ENCODE measurements at places on chromosomes 5 and 9.

GRCh38 chr5:19285286-19285685, 702.7 kb downstream of the CDH18 start:
- no peak for DNase-seq

DNA sequence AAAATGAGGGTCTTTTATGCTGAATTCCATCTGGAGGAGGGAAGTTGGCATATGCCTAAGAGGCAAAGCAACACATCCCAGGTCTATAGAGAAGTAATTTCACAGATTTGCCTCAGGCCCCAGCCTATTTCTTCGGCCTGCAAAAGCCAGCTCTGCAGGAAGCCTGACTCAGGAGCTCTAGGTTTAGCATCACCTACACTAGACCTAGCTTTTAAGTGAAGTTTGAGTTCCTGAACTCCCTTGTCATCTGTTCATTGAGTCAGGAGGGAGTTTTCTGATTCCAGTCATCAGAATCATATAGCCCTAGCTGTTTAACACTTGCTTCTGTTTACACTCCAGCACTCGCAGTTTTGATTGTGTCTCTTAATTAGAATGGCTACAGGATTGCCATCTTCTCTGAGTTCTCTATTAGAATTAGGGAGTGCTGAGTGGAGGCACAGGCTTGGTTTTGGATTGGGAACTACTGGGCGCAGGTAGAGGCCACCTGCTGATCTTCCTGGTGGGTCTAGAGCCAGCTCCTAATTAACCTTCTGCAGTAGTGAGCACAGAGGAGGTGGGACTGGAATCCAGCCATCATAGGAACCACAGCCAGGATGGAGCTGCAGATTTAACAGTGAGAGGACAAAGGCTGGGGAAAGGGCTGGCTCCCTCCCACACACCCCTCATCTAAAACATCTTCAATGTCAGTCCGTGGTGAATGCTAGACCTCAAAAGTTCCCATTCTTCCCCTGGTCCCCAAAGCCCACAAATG, 179.5 kb downstream of the TRIO start:
- DNase-seq, result no peak

- no peak for DNase-seq
Observed at GRCh38 chr9:21751998-21752397, 50.4 kb upstream of the MTAP start.

DNA sequence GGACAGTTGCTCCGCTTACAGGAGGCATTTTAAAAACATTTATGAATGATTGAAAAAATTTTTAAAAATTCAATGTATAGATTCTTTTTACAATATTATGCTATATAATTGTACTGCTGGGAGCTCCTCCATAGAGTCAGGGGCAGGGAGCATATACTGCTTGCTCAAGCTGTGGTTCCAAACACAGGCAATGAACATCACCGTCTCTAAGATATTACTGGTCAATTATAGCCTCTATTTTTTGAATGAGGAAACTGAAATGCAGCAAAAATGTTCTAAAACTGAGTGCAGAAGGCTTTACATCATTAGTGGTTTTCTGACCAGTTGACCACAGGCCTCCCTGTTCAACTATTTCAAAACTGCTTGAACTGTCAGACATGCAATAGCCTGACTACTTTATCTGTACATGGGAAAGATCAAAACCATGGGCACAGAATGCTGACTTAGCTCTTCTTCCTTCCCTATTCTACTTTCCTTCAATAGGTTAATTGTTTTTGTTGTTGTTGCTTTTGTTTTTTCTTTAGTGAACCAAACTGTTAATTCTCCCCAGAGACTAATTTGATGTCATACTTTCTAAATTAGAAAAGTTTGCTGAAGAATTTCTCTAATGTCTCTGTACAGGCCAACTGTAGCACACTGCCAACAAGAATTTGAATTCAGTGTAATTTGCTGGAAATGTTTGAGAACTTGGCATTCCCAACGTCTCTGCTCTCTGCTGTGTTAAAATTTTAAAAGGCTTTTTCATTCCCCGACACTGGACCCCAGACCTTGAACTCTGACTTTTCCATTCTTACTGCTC, 107.6 kb upstream of the MPDZ start:
- DNase-seq, result no peak

DNA sequence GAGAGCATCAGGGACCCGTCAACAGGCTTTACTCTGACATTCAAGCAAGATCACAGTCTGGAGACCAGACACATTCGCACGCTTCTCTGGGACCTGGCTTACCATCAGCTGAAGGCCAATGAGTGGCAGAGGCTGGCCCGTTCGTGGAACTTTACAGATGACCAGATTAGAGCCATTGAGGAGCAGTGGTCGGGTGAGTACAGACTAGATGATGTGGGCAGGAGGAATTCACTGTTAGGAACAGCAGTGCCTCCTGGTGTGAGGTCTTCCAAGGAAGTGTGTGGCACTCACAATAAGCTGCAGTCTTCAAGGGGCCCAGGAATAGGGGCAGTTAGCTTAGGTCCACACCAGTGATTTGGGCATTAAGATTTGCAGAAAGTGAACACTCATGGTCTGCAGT, 50.4 kb downstream of the POC5 start:
- DNase-seq, result no peak

DNA sequence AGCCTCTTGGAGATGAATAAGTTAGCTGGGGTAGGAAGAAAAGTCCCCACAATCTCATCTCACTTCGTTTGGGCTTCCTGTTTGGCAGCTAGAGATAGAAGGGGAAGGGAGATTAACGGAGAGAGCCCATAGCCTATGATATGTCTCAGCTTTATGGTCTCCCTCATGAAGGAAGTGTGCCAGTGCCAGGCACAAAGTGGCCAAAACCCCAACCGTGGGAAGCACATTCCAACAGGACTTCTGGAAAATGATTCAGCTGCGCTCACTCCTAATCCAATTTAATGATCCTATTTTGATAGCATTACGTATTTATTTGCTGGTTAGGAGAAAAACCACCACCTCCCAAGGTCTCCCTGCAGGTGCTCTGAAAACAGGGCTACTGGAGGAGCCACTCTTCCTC, 303.1 kb upstream of the CLINT1 start:
- no peak for DNase-seq

- DNase-seq, result no peak
Observed at GRCh38 chr5:173015598-173016455, 32.3 kb downstream of the ATP6V0E1 start.

GRCh38 chr5:120446901-120447300, 17.2 kb upstream of the PRR16 start:
- DNase-seq, result no peak

- no peak for DNase-seq
Observed at GRCh38 chr9:130208600-130209347, 36.6 kb downstream of the NCS1 start.

DNA sequence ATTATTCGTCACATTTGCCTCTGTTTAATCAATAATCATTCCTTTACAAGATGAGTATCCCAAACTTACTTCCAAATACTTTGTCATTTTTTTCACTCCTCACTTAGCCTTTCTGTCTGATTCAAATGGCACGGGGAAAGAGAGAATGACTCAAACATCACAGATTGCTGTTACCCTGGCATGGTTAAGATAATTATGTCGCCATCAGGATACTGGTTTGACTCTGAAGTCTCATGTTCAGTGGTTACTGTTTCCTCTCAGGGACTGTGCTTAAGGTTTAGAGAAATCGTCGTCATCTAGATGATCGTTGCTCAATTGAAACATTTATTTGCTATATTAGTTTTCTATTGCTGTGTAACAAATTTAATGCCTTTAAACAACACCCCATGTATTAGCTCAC, 45.2 kb upstream of the RAD23B start:
- DNase-seq, result no peak

- DNase-seq, result no peak
Observed at GRCh38 chr9:76932757-76933156, 26.8 kb upstream of the PRUNE2 start.

- no peak for DNase-seq
Observed at GRCh38 chr5:91164424-91164823, 218.7 kb downstream of the ARRDC3 start.

All from activated T-helper 1 cell treated with Interleukin-2 at 50 U/mL for 16 hours (primary cell).